ENCODE measurements at places on chromosomes 6 and 20.

DNA sequence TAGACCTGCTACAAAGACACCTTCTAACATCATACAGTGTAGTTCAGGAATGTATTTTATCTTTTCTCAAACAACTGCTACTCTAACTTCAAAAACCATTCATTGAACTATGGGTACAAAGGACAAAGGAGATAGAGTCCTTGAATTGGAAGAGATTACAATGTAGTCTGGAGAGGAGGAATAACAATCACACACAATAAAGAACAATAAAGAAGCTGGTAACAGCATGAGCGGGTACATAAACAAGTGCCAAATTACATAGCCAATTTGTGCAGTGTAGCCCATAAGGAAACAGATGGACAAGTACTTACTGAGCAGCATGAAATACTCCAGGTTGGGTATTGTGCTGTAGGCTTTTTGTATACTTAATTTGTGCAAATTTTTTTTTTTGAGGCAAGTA is 44.3 kb downstream of the OSTM1 start:
- no peak for DNase-seq

GRCh38 chr20:41040855-41041254 is 12.2 kb downstream of the TOP1 start:
- no peak for DNase-seq

DNA sequence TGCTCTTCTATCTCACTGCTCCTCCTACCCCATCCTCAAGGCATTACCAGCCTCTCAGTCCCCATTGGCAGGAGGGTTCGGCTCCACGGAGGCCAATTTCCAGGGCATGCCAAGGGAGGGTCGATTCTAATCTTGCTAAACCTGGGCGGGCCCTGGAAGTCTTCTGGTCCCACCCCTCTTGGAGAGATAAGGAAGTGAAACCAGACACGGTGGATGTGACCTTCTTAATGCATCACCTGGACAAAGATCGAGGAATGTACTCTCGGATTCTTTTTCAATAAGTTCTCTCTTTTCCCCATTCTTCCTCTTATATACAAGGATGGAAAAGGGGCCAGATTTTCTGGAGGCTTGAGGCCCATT is 112.2 kb upstream of the ARMC2 start:
- DNase-seq, result no peak

DNA sequence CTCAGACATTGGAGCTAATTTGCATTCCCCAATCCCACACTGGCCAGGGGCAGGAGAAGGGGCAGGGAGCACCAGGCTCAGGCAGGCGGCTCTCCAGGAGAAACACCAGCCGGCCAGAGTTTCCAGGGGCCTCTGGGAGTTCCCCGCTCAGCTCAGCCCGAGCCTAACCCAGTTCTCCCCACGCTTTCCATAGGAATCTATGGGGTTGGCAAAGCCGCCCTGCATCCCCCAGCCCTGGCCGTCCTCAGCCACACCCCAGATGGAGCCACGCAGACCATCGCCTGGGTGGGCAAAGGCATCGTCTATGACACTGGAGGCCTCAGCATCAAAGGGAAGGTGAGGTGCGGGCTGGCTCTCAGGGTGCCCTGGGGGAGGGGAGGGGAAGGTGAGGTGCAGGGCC is 8.2 kb downstream of the NPEPL1 start:
- DNase-seq, result no peak

- DNase-seq, result no peak
Observed at GRCh38 chr20:3686867-3687321, 5.1 kb upstream of the ADAM33 start.

DNA sequence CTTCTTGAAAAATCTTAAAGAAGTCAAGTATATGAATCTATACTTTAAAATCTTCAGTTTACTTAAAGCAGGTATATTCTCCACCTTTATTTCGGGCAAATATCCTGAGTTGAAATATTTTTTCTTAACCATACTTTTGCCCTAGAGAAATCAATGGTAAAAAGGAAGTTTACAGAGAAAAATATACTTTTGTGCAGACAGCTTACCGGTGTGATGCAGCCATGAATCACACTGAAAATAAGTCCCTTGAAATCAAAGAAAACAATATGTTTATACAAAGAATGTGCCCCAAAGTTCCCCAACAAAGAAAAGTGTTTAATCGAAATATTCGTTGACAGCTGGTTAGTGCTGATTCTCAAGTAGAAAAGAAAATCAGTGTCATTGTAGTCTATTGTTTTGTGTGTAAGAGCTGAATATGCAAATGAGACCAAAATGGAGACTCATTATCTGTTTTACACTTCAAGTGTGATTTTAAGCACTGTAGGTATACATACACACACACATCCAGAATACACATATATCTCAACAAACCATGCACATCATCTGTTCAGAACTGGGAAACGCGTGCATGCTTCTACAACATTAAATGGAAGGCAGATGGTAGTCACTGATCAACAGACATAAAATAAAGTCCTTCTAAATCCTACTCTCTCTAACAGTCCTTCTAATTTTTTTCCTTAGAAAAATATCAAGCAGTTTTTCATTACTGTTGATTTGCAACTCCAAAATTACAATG is 73.3 kb downstream of the BTBD9 start:
- no peak for DNase-seq

DNA sequence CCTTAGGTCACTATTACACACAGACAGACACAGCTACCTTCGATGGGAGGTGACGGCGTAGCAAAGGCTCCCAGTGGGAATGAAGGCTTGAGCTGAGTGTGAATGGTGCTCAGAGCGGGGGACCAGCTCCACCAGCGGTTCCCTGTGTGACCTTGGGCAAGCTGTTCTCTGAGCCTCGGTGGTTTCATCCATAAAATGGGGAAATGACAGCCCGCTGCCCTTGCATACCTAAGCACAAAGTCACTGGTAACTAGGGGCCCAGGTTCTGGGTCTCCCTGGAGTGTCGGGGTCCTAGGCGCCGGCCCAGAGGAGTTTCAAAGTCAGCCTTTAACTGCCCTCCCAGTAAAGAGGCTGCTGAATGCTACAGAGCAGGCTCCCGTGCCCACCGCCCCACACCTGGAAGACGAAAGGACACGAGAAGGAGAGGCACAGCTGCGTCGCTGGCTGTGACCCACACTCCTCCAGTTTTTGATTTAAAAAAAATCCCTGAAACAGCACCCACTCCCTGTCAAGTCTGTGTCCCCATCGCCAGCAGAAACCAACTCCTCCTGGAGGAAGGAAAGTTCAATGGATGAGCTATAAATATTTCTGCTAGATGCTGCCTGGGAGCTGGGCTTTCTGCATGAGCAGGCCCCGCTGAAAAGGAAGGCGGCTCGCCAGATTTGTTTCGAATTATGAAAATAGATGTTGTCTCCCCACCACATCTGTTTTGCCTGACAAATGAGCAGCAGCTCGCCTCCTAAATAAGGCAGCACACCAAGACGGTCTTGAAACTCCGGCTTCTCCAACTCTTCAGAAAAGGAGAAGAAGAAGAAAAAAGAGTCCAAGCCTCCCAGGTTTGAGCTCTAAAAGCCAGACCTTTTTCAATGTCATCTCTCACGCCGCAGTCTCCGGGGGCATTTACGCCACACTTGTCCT is 27.4 kb downstream of the PMEPA1 start:
- no peak for DNase-seq

- DNase-seq, result no peak
Observed at GRCh38 chr6:12200761-12201160, 89.4 kb upstream of the EDN1 start.

GRCh38 chr6:81838724-81839426 is 86.4 kb upstream of the TENT5A start:
- DNase-seq, result no peak

DNA sequence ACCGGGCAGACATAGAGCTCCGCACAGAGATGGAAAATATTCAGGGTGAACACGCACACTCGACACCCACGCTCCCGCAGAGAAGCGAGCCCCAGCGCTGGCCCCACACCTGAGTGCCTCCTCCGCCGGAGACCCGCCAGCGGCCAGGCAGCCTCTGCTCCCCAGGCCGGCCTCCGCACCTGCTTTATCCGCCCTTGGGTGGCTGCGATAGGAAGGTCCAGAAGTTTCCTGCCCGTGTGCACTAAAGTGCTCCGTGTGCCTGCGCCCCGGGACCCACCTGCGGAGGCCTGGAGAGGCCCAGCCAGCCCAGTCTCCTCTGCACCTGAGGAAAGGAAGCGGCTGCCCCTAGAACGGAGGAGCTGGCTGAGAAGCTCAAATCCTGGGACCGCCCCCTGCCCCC is 10.8 kb upstream of the FOXC1 start:
- no peak for DNase-seq

DNA sequence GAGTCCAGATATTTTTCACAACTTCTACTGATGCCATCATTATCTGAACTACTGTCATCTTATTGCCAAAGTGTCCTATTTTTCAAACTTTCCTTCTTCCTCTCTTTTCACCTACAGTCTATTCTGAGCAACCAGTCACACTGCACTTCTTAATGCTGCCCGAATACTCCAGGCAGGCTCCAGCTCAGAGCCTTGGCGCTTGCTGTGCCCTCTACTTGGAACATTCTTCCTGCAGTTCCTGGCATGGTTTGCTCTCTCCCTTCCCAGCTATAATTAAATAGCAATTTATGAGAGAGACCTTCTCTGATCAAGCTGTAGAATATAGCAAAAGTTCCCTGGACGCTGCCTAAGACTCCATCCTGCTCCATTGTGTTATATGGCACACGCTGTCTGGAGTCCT is 831.6 kb downstream of the QKI start:
- DNase-seq, result no peak

GRCh38 chr20:20731945-20732296 is 19.5 kb upstream of the RALGAPA2 start:
- no peak for DNase-seq

GRCh38 chr6:150932996-150933395 is 67.5 kb downstream of the MTHFD1L start:
- no peak for DNase-seq

DNA sequence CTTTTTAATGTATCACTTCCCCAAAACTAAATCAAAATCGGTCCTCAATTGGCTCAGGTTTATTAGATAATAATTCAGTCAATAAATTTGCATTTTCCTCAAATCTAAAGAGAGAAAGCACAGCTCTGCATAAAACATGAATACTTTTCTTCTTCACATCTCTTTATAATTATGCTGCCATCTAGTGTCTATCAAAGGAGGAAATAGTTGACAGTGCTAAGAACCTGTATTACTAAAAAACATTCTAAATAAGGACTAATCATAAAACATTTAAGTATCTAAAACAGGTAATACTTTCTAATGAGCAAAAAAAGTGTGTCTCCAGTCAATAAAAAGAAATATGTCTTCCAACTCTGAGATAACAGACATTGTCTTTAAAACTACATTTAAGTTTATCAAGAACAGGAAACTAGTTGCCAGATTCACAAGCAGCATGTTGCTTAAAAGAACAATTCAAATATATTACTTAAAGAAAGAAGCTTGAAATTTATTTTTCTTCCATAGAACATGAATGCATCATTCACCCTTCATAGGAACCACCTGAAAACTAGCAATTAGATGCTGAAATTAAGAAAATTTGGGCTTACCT is 56.5 kb upstream of the DST start:
- DNase-seq, result no peak

DNA sequence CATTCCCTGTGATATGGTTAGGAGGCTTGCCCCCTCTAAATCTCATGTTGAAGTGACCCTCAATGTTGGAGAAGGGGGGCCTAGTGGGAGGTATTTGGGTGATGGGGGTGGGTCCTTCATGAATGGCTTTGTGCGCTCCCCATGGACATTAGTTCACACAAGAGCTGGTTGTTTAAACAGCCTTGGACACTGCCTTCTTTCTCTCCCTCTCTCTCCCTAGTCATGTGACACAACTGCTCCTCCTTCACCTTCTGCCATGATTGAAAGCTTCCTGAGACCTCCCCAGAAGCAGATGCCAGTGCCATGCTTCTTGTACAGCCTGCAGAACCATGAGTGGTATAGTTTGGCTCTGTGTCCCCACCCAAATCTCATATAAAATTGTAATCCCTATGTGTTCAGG is 117.2 kb upstream of the SLC22A16 start:
- DNase-seq, result no peak

GRCh38 chr20:31560746-31561598 is 44.1 kb upstream of the ID1 start:
- DNase-seq, result no peak

- DNase-seq, result no peak
Observed at GRCh38 chr6:31309641-31310040, 37.7 kb upstream of the HLA-C start.

DNA sequence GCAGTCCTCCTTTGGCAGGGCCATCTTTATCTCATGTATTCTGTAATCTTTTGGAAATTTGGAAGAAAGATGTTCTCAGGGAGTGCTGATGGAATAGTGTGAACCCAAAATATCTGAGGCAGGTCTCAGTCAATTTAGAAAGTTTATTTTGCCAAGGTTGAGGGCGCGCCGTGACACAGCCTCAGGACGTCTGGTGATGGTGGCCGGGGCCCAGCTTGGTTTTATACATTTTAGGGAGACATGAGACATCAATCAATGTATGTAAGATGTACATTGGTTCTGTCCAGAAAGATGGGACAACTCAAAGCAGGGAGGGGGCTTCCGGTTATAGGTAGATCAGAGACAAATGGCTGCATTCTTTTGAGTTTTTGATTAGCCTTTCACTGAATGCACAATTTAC is 89.8 kb downstream of the ERMARD start:
- no peak for DNase-seq

DNA sequence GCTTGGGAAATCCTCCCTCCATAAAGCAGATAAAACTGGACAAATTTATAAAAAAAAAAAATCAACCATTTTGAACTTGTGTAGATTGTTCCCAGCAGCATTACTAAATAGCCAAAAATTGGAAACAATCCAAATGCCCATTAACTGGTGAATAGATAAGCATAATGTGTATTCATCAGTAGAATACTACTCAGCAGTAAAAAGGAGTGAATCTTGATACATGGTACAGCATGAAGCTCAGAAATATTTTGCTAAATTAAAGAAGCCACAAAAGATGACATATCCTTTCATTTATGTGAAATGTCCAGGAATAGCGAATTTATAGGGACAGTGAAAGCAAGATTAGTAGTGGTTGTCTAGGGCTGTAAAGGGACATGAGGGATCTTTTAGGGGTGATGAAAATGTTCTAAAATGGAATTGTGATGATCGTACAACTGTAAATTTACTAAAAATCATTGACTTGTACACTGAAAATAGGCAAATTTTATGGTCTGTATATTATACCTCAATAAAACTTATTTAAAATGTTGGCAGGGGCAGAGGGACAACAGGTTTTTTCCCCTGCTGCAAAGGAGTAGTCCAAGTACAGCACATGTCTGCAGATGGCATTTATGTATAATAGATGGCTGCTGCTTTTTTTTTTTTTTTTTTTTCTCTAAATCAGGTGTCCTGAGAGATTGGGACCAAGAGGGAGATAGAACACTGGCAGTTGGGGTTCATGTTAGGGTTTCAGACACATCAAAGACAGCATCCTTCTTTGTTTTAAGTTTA is 59.5 kb downstream of the CBFA2T2 start:
- DNase-seq, result no peak

DNA sequence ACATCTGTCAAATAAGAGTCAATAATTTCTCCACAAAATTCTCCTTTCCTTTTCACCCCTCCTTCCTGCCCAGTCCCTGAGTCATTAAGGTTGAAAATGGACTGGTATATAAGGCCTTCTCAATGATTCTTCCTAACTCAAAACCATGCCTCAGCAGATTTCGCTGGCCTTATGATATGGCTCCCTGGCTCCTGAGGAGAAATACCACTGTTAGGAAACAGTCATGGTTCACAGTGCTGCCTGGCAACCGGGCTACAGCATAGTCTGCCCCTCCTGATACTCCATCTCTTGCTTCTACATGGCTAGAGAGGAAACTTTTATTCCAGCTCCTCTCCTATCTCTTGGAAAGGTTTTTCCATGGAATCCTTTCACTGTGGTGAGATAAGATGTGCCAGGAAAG is 4.7 kb downstream of the UBE2J1 start:
- DNase-seq, result no peak

All from NCI-H2081 (cell line).